ENCODE measurements at places on chromosomes 5 and 9.

DNA sequence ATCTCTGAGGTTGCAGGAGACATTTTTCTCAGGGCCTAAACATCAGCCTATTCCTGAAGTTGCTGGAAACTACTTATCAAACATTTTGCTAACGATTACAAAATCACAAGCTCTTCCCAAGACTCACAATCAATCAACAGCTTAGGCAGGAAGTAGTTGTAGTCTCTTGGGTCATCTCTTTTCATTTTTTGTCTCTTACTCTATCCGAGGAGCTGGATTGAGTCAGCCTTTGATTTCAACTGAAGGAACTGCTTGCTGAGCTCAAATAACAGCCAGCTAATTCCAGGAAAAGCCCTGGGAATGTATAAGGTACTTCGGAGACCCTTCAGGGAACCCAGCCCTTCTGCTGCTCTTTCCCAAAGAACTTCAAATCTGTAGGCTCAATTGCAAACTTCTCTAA is 398.9 kb downstream of the PLK2 start:
- DNase-seq, result no peak

GRCh38 chr9:107246259-107247254 is 36.5 kb upstream of the RAD23B start:
- DNase-seq, result no peak

- DNase-seq, result no peak
These were observed 327.8 kb downstream of the FBXL7 start for GRCh38 chr5:15827741-15828140.

GRCh38 chr5:168408561-168409305 is 77.5 kb upstream of the RARS1 start:
- peak; percentile 76 for DNase-seq

GRCh38 chr9:71760901-71761300 is 7.4 kb downstream of the CEMIP2 start:
- DNase-seq, result no peak

GRCh38 chr5:64615895-64616294 is 74.4 kb upstream of the SHISAL2B start:
- no peak for DNase-seq

GRCh38 chr5:159211729-159212174 is 2.4 kb upstream of the RNF145 start:
- DNase-seq, result no peak

DNA sequence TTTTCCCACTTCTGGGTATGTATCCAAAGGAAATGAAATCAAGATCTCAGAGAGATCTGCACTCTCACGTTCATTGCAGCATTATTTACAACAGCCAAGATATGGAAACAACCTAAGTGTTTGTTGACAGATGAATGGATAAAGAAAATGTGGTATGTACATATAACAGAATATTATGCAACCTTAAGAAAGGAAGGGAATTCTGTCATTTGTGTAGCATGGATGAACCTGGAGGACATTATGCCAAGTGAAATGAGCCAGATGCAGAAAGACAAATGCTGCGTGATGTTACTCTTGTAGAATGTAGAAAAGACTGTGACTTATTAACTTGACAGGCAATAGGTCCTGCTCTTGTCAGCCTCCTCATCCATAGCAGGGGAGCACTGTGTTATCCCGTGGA is 31.4 kb downstream of the PPARGC1B start:
- no peak for DNase-seq

- no peak for DNase-seq
These were observed at the start of gene INSL6 for GRCh38 chr9:5185220-5185840. Gene INSL6, minus strand, starts transcription at chr9:5185639. Its CDS starts 37 bp downstream, at chr9:5185602.

- no peak for DNase-seq
These were observed 16.2 kb upstream of the ATP6V1G1 start for GRCh38 chr9:114571391-114571790.

DNA sequence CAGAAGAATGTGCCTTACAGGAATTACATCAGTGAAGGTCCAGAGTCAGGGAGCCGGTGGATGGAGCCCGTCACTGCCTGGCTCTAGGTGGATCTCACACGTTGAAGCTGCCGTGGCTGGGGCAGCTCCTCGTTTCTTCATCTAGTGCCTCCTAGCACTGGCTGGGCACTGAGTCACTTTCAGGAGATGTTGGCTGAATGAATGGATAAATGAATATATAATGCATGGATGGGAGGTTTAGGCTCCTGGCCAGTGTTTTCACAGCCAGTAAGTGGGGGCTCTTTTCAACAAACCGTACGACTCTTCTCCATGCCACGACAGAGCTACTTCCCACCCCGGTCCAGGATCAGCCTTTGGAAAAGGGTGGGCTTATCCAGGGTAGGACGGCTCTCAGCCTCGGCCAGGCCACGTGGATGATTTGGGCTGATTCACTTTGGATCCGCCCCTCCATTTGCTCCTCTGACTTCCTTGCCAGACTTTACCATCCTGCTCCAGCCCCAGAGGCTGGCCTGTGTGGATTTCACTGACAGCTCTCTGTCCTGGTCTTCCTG is 1.3 kb upstream of the SH3PXD2B start:
- no peak for DNase-seq

DNA sequence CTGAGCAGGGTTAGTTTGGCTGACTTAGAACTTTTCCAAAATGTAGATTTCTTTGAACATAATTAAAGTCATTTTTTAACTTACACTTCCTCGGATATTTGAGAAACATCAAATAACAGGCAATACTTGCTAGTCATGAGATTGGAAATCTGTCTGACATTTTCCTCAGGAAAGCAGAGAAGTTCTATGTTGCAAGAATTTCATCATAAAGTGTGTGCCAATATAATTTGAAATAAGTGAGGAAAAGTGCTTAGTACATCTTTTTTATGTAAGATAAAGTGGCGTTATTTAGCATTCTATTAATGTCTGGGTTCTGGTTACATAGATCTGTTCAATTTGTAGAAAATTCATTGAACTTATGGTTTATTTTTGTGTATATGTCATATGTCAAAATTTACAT is 48.7 kb upstream of the C5orf47 start:
- DNase-seq, result no peak

GRCh38 chr5:178298283-178298807 is 65.7 kb upstream of the PHYKPL start:
- DNase-seq, result no peak

DNA sequence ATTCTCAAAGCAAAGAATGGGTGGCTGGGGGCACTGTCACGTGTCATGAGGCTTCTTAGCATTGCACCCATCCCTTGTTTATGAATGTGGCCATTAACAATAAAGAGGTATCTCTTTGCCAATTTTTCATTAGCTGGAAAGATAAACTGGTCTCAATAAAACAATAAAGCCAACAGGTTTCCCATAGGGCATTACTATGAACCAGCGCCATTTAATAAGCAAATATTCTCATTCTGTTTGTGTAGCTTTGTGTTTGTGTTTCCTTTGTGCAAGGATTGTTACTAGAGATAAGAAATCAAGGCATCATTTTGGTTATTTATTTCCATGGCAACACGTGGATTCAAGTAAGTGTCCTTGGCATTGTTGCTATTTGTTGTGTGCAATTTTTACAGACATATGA is 37.6 kb upstream of the CAST start:
- no peak for DNase-seq

GRCh38 chr5:14587150-14587549 is 5.6 kb downstream of the OTULINL start:
- DNase-seq, result no peak

DNA sequence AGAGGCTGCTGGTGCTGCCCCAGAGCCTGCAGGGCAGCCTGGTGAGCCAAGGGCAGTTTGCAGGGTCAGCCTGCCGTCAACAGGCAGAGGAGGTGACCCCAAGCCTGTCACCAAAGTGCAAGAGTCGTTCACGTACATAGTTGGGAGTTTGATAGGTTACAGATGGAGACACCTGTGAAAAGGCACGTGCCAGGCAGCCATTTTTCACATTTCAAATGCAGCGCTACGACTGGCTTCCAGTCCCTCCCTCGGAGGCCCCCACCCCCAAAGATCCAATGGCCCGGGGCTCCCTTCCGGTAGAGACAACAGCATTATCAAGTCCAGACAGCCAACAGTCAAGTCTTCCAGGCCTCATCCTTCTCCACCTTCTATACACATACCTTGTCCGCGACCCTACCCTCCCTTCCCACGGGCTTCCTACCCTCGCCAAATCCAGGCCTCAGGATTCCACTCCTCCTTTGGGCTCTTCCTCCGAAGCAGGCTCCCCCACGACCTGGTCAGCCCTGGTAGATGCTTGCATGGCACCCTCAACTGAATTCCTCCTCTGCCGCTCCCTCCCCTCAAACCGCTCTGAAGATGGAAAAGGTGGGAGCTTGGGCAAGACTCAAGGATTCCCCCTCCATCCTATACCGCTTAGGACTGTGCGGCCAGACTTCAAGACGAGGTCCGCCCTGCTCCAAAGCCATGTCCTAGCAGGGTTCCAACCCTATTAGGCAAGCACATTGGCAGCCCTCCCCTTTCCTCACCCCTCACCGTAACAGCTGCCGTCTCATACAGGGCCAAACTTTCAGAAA is 13.2 kb downstream of the HNRNPH1 start:
- no peak for DNase-seq

DNA sequence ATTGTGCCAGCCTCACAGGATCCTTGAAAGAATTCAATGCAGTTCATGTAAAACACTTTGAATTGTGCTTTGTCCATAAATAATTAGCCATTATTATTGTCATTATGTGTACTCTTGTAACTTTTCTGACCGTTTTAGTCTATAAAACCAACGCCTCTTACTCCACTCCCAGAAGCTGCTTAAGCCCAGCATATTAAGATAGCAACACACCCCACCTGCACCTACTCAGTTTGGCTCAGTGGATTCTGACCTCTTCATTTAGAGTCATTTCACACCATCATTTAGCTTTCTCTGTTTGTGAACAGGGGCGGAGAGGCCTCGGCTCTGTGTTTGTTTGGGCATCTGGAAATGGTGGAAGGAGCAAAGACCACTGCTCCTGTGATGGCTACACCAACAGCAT is 205.1 kb downstream of the PCSK5 start:
- no peak for DNase-seq

- DNase-seq, result no peak
These were observed 32.8 kb upstream of the TNIP1 start for GRCh38 chr5:151113651-151114050.

DNA sequence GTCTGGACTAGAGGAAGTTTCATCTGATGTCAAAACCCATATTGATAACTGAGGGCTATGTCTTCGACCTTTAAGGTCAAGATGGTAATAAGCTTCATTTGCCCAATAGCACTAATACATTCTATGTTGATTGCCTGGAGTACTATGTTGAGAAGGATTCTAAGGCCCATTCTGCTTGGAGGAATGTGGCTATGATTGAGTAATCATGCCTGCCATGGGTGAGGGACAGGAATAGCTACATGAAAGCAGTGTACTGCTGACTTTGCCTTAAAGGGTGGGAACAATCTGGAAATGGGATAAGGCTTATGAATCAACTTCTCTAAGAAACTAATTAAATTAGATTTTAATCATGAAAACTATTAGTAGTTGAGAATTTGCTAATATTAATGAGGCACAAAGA is 13.6 kb downstream of the NNT start:
- no peak for DNase-seq

DNA sequence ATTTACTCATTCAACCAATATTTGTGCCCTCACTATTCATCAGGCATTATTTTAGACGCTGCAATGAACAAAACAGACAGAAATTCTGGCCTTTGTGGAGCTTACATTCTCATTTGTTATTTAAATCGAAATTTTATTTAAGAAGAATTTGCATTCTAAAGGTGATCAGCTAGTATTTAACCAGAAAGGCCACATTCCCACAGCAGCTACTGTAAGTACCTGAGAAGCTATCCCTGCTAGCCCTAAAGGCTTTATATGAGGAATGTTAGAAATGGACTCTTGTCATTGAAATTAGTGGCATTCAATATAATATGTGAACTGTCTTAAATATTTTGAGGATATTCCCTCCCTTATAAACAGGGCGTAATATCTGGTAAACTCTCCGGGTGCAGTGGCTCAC is 35.0 kb upstream of the GOLM1 start:
- DNase-seq, result no peak

DNA sequence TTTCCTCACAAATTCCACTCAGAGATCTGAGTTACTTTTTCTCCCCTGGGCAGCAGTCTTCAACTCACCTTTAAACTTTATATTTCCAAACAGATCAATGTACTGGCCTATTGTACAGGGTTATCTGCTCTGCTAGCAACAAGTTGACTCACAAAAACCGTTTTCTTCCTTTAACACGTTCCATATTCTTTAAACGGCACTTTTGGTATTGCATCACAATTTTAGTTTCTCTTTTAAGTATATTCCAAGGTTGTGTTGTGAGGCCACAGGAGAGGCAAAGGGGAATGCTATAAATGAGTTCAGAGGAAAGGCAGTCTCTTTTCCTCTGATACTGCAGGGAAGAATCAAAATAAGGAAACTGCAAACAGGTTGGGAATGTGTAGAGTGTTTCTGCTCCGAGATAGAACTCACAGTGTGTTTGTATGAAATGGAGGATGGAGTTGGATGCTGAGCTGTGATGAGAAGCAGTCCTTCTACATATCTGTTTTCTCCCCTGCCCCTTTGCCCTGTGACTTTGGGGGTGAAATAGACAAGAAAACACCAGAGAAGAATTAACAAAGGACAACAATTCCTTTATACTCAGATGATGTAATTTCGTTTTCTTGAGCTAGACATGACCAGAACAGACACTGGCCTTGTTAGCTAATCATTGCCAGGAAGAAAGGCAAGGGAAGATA is 9.9 kb upstream of the ALDOB start:
- no peak for DNase-seq

GRCh38 chr9:72597181-72597517 is 75.7 kb downstream of the TMC1 start:
- DNase-seq, result no peak

GRCh38 chr5:163670036-163670435 is 164.6 kb downstream of the MAT2B start:
- no peak for DNase-seq

GRCh38 chr5:14490309-14490711 is 91.3 kb upstream of the OTULINL start:
- DNase-seq, result no peak

- no peak for DNase-seq
These were observed 50.1 kb downstream of the OSTF1 start for GRCh38 chr9:75138260-75139040.

DNA sequence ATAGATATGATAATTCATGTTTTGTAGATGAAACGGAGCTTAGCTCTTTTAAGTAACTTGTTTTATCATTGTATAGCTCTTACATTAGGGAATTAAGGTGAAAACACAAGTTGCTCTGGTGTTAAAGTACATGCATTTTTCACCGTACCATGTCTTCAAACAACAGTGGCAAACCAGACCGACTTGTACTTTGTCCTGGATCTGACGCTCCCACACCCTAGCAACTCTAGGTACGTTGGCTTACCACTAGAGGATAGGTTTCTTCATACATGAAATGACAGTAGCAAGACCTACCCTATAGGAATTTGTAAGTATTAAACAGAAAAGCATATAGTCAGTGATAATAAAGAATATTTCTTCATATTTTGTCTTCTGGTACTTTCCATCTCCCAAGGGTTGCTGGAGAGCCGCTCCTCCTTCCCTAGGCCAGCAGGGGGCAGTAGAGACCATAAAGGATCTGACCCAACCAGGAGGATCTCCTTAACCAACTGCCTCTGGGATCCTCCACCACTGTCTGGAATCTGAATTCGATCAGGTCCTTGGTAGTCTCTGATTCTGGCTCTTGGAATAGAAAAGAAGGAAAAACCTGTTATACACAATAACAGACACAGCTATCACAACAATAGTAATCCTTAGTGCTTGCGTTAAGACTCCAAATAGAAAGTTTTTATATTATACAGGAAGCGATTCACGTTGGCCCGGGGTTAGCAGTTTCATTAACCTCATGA is 136.7 kb downstream of the CAVIN4 start:
- no peak for DNase-seq

Data from forelimb muscle (tissue), 1 donor.